ENCODE measurements at places on chromosomes 11 and 22. TPM values are rescaled to one million over a fixed set of nuclear protein-coding genes. Genes with fewer than 3 reads are reported as not detected.

Gene TESMIN
- total RNA-seq: not detected

Gene BTG4
- total RNA-seq: not detected

Gene SERPING1
- total RNA-seq: 826 TPM

Gene MRGPRX1
- not detected for total RNA-seq

Gene TST
- 64.5 TPM for total RNA-seq

Gene TMPRSS13
- total RNA-seq: not detected

Gene CCDC117
- 22.3 TPM for total RNA-seq

Gene MRPL48
- 20.4 TPM for total RNA-seq

Gene YIF1A
- 76.0 TPM for total RNA-seq

Gene CNTF
- 53.7 TPM for total RNA-seq

Gene YPEL1
- total RNA-seq: 10.9 TPM

- DNase-seq: no peak
Observed at GRCh38 chr11:107590460-107591377, at the start of gene ELMOD1. TSS of gene ELMOD1 (plus strand) at chr11:107591147. CDS start at chr11:107618190, 27,043 bp downstream.

DNA sequence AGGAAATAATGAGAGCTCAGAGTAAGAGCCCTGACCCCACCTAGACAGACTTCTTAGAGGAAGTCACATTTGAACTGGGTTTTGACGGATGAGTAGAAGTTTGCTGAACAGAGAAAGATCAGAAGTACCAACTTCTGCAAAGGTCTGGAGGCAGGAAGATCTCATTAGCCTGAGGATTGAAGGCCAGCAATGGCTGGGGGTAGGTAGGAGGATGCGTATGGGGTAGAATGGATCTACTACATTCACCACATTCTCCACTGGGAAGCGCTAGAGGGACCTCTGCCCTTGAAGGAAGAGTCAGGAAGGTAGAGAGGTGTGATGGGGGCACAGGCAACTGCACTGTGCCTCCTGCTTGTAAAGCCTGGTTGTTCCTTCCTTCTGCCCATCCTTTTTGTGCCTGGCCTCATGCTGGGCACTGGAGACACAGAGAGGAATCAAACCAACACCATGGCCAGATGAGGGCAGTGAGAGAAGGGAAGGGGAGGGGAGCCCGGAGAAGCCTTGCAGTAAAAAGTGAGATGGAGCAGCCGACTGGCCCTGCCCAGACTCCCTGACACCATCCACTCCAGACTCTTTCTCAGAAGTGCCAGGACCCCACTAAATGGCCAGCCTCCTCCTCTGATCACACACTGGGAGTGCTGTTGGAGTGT, 4.9 kb downstream of the TPBGL start:
- no peak for DNase-seq

GRCh38 chr11:12193515-12194336, 83.3 kb downstream of the MICAL2 start:
- no peak for DNase-seq

DNA sequence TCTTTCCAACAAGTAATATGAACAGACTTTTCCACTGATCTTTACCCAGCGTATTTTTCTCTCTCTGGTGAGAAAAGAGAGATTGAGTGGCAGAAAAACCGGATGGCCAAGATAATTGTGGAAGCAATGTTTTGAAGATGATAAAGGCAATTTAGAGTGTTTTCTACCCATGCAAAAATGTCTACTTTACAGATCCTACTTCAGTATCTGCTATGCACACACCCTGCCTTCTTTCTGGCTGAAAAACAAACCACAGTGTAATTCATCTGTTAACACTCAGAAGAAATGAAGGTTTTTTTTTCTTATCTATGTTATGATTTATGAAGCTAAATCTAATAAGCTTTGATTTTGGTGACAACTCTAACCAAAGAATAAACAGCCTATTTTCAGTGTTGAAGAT, 56.8 kb downstream of the SLC5A12 start:
- DNase-seq: no peak

DNA sequence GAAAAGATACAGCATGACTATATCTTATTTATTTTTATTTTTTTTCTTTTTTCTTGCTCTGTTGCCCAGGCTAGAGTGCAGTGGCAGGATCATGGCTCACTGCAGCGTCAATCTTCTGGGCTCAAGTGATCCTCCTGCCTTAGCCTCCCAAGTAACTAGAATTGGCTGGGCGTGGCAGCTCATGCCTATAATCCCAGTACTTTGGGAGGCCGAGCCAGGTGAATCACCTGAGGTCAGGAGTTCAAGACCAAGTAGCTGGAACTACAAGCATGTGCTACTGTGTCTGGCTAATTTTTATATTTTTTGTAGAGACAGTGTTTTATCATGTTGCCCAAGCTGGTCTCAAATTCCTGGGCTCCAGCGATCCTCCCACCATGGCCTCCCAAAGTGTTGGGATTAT, 28.3 kb upstream of the CCDC134 start:
- DNase-seq: no peak

- no peak for DNase-seq
Observed at GRCh38 chr22:30838111-30838510, 130.5 kb downstream of the MORC2 start.

GRCh38 chr11:13685461-13686108, 17.1 kb downstream of the FAR1 start:
- DNase-seq: no peak

GRCh38 chr11:113507341-113507740, 32.1 kb upstream of the DRD2 start:
- DNase-seq: no peak

GRCh38 chr11:33835143-33835878, 56.6 kb downstream of the LMO2 start:
- DNase-seq: no peak

GRCh38 chr22:40954113-40954512, 2.9 kb downstream of the RBX1 start:
- DNase-seq: no peak

DNA sequence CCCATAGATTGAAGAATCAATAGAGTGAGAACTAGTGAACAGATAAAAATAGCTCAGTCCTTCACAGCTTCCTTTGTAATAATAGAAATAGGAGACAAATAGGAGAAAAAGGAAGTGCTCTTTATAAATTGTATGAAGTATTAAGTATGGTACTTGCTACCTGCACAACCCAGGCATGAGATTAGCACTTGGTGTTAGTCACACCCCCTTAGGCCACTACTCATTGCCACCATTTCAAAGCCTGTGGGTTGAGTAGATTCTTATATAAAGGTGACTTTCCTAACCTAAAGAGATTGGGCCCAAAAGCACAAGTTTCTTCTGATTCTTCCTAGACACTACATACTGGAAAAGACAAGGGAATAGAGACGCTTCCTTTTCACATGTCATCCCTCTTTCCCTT, 37.7 kb upstream of the ADORA2A start:
- no peak for DNase-seq

- no peak for DNase-seq
Observed at GRCh38 chr11:80855426-80855825, 1414.6 kb upstream of the TENM4 start.

DNA sequence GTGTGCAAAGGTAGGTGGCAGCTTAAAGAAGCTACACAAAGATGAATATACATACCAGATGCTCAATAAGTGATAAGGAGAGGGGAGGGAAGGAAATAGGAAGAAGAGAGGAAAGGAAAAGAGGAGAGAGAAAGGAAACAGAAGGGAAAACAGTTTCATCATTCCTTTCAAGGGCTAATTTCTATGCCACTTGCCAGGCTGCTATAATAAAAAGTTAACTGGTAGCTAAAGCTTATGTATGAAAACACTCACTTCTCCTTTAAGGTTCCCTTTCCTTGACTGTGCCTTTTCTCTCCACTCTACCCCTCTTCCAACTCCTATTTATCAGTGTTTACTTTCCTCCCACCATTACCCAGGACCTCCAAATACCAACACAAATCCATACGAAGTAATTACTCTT, 347.9 kb downstream of the DLG2 start:
- DNase-seq: no peak

DNA sequence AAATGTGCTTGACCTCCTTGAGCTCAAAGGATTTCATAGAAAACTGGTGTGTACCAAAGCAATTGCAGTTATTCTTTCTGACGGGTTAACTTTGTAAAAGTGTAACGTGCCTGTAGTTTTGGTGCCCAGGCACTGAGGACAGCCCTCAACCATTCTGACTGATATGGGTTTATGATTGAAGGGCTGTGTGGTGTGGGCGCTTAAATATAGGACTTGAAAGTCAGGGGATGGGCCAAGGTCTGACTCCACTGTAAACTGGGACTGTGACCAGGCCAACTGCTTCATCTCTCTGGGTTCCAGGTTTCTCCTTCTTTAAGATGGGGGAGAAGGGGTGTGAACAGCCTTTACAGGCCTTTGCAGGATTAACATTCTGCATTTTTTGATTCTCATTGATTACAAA, 191.1 kb upstream of the ARHGAP20 start:
- no peak for DNase-seq

DNA sequence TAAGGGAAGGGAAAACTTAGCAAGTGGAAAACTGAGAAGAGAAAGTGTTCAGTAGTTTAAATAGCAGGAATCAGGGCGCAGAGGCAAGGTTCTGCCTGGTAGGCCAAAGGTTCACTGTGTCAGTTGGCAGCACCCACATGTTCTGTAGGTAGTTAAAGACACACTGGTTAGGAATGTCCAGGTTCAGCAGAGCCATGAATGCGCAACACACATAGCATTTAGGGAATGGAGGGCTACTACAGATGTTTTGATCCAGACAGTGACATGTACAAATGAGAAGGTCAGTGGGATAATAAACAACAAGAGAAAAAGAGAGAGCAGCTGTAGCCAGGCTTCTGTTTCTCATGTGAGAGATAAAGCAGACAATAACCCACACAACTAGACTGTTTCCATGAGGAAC, 56.2 kb upstream of the ARHGAP42 start:
- DNase-seq: no peak

GRCh38 chr11:46278387-46279125, 1.1 kb downstream of the CREB3L1 start:
- DNase-seq: no peak
